ENCODE measurements at places on chromosomes 1 and 21.

DNA sequence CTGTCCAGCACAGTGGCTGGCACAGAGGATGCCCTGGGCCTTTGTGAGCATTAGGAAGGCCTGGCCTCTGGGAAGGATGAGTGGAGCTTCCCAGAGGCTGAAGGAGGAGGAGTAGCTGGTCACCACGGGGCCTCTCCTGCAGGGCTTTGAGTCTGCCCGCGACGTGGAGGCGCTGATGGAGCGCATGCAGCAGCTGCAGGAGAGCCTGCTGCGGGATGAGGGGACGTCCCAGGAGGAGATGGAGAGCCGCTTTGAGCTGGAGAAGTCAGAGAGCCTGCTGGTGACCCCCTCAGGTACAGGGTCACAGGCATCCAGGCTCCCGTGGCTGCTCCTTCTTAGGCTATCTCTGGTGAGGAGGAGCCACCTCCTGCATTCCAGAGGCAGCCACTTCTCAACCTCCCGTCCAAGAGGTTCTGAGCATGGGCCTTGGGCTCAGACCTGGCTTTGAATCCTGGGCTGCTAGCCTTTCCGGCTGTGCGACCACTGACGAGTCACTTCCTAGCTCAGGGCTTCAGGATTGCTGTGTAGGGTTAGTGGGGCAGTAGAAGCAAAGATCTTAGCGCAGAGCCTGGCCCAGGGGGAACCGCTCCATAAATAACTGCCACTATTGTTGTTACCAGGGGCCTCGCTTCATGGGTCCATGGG, 14.0 kb downstream of the SESN2 start:
- no peak for DNase-seq

DNA sequence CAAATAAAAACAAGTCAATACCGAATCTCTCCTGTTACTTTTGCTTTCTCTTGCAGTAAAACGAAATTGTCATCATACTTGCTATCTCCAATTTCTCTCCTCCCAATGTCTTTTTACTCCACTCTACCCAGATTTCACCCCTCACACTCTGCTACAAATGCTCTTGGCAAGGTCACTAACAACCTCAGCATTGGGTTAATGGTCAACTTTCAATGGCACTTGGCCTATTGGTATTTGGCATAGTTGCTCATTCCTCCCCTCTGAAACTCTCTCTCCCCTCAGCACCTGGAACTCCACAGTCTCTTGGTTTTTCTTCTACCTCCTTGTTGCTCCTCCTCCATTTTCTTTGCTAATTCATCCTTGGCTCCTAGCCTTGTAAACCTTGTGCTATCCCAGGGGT, 367.3 kb downstream of the PTPRU start:
- DNase-seq = no peak

- no peak for DNase-seq
Measured at GRCh38 chr1:221013691-221014660, 134.7 kb downstream of the HLX start.

- DNase-seq = no peak
Measured at GRCh38 chr1:90391126-90391525, 326.0 kb downstream of the BARHL2 start.

DNA sequence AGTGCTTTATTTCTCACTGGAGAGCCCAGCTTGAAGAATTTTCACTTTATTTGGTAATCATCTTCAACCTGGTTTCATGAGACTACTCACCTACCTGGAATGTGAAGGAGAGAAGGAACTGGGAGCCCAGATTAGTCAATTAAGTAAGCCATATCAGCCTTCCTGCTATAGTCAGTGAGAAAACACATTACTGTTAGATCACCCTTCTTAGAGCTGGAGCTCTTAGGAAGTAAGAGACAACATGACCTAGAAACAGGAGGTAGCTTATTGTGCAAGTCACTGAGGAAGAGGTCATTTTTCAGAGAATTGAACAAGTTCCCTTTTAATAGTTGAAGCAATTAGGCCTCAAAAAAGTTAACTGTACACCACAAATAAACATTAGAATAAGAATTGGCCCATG, 49.2 kb upstream of the TEKT2 start:
- DNase-seq = no peak

DNA sequence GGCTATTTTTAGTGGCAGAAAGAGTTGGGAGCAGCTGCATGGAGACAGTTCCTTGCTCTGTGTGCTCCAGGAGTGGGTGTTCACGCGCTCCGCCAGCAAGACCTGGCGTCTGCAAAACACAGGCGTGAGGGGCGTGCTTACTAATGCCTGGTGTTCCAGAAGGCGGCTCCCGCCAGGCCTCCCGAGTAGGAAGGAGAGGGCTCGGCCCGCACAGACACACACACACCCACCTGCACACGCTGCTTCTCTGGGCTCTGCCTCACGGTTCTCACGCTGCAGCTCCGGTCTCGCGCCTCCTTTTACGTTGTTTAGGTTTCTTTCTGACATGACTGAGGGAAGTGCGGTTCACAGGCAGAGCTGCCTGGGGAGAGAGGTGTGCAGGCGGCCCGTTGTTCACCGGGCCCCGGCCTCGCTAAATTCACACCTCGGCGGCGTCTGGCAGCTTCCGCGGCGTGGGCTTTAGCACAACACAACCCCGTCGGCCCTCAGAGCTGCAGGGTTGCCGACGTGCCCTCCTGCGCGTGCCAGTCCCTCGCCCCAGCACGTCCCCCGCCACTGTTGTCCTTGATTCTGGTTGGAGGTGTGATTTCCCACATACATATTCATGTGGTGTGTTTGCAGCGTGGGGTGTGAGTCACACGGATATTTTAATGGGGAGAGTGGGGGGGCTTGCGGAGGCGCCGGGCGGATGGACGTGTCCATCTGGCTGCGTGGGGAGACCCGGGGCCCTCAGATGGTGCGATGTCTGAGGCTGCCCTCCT, 77.0 kb downstream of the SKI start:
- DNase-seq = no peak
